ENCODE measurements at places on chromosomes 7 and 10.

DNA sequence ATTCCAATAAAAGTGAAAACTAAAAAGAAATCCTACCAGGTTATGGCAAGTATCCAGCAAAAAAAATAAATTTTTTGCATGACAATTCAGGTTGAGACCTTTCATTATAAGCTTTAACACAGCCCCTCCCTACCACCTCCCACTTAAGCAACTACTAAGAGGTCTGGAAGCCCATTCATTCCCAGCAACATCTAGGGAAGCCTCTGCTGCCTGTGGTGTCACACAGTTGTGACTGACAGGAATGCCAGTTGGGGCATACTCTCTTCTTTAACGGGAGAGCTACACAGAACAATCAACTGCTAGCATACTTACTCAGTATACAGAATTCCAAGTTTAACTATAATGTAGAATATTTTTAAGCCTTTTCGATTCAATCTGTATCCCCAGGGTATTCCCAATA lies 27.8 kb downstream of the ABI1 start:
- DNase-seq: no peak

- no peak for DNase-seq
Measured at GRCh38 chr10:132404169-132404880, 7.3 kb downstream of the PWWP2B start.

GRCh38 chr7:158907390-158907789 lies 51.0 kb downstream of the DYNC2I1 start:
- no peak for DNase-seq

DNA sequence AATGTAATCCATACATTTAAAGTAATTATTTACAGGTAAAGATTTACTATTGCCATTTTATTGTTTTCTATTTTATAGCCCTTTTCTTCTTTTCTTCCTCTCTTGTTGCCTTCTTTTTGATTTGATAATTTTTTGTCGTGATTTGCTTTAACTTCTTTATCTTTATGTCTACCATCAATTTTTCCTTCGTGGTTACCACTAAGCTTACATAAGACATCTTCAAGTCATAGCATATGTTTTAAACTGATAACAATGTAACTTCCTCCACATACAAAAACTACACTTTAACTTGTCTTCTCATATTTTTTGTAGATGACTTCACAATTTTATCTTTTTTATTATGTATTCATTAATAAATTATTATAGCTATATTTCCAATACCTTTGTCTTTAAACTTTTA lies 316.6 kb downstream of the PLXDC2 start:
- DNase-seq: no peak

GRCh38 chr10:98481404-98481945 lies 34.7 kb upstream of the HPS1 start:
- DNase-seq: no peak

- DNase-seq: no peak
Measured at GRCh38 chr7:103525937-103526336, 79.9 kb upstream of the SLC26A5 start.

- DNase-seq: no peak
Measured at GRCh38 chr7:156865493-156865892, 27.5 kb downstream of the LMBR1 start.

- no peak for DNase-seq
Measured at GRCh38 chr7:75861636-75862035, 17.2 kb upstream of the RHBDD2 start.

DNA sequence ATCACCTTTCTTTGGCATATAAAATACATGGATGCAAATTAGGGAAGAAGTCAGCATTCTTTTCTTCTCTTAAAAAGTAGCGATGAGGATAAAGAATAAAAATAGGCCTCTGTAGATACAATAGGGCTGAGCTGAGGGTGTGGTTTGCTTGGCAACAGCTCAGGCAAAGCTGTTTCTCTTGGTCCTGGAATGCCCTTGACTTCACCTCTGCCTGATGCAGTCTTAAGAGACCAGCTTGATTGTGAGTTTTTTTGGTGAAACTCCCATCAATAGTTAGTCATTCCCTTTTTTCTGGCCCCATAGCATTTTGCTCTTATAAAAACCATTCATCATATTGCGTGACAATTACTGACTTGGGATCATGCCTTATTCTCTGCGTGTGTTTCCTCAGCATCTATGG lies 42.1 kb upstream of the MKLN1 start:
- no peak for DNase-seq

DNA sequence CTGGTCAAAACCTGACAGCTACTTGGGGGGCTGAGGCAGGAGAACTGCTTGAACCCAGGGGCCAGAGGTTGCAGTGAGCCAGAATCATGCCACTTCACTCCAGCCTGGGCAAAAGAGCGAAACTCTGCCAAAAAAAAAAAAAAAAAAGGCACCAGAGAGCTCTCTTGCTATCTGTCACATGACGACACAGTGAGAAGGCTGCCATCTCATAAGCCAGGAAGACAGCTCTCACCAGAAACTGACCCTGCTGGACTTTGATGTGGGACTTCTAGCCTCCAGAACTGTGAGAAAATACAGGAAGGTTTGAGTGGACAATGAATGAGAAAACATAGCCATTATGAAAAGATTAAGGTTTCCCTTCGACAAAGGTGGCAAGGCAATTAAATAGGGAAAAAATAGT lies 51.1 kb upstream of the KCNIP2 start:
- no peak for DNase-seq

DNA sequence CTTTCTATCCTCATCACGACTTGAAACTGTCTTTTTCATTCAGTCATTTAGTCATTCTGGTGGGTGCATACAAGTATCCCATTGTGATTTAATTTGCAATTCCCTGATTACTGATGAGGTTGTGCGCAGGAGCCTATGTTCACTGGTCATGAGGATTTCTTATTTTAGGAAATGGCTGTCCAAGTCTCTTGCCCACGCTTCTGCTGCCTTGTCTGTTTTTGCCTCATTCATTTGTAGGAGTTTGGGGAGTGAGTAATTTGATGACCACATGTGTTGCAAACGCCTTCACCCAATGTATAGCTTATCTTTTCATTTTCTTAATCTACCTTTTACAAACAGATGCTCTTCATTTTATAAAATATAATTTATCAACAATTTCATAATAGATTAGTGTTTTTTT lies 127.3 kb downstream of the ARHGAP22 start:
- DNase-seq: no peak

GRCh38 chr10:71216751-71217265 lies 4.4 kb downstream of the UNC5B start:
- DNase-seq: no peak

GRCh38 chr10:117175215-117175900 lies 21.9 kb upstream of the KCNK18 start:
- peak; percentile 55 for DNase-seq

GRCh38 chr7:158093156-158093796 lies 494.3 kb downstream of the PTPRN2 start:
- DNase-seq: peak; percentile 2

- peak; percentile 27 for DNase-seq
Measured at GRCh38 chr10:1241322-1241890, 185.2 kb downstream of the WDR37 start.

GRCh38 chr7:84633-85020 lies 107.7 kb upstream of the FAM20C start:
- DNase-seq: no peak

- no peak for DNase-seq
Measured at GRCh38 chr7:36396150-36396549, 6.5 kb downstream of the ANLN start.

DNA sequence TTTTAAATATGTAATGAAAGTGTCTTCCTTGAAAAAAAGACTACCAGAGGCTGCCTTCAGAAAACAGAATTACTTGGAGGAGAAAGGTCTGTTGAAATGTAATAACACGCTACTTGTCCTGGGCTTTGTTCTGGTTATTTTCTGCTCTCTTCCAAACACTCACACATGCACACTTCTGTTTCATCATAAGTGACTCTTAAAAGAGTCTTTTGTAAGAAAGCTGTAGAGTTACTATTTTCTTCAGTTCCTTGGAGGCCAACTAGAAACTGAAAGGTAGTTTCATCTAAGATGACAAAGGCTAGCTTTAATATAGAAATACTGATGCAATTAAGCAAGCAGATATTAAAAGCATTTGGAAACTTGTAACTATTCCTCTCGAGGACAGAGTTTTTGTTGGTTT lies 39.1 kb downstream of the TASOR2 start:
- DNase-seq: no peak

DNA sequence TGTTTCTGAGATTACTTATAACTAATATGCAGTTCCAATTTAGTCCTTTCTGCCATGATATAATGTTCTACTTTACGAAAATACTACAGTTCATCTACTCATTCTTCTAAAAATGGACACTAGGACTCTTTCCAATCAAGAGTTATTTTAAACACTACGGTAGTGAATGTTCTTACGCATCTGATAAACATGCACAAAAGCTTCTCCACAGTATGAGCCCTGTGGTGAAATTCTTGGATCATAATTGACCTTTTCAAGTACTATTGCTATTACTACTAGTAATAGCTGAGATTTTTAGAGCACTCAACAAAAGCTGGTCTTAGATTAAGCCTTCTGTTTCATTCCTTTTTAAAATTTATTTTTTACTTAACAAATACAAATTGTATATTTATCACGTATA lies 106.4 kb downstream of the CH25H start:
- DNase-seq: no peak

- DNase-seq: peak; percentile 41
Measured at GRCh38 chr7:101922631-101923601, 105.5 kb downstream of the CUX1 start.

- no peak for DNase-seq
Measured at GRCh38 chr7:93092757-93093370, 24.9 kb downstream of the SAMD9 start.

GRCh38 chr7:20894806-20895205 lies 108.1 kb upstream of the SP8 start:
- no peak for DNase-seq

GRCh38 chr7:157587051-157587804 lies 250.4 kb downstream of the DNAJB6 start:
- DNase-seq: peak; percentile 15

DNA sequence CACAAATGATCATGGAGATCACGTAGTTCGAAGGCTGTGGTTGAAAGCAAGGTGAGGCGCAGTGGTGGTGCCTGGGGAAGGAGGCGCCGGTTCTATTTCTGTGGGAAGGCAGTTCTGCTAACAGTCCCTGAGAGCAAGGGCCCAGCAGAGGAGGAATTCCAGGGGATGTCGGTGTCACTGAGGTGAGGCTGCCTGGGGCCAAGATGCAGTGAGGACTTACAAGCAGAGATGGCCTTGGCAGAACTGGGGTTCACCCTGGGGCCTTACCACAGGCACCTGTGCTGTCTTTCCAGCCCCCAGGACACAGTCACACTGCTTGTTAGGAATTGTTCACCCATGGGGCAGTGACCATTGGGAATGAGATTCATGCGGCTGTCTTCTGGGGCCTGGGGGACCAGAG lies 26.7 kb downstream of the GBX1 start:
- DNase-seq: no peak

GRCh38 chr7:33547880-33548279 lies 357.5 kb upstream of the BMPER start:
- no peak for DNase-seq

- DNase-seq: no peak
Measured at GRCh38 chr10:81873932-81874816, 820 bp upstream of the NRG3 start.

GRCh38 chr10:50512743-50513416 lies 110.9 kb downstream of the SGMS1 start:
- DNase-seq: no peak

- DNase-seq: no peak
Measured at GRCh38 chr7:154841731-154842331, 161.1 kb downstream of the PAXIP1 start.

GRCh38 chr7:137734221-137734620 lies 112.6 kb downstream of the DGKI start:
- DNase-seq: no peak

DNA sequence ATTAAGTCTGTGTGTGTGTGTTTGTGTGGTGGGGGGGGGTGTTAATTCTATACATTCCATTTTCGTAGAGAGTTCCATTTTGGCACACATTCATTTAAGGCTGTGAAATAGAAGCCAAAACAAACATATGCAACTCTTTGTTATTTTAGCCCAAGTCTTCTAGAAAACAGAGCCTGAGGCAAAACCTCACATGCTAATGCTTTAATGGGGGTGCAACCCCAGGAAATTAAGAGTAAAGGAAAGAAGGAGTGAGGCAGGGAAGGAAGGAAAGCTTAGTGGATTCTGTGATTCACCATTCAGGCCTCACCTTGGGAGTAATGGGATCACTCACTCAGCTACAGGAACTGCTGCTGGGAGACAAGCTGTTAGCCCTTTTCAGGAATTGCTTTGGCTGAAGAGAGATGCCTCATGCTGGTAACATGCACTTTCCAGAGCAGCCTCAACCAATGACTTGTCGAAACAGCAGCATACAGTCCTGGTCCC lies 73.0 kb upstream of the CTTNBP2 start:
- DNase-seq: no peak

GRCh38 chr10:110681023-110681681 lies 37.0 kb downstream of the RBM20 start:
- peak; percentile 52 for DNase-seq

GRCh38 chr7:151238924-151239836 lies 6.9 kb downstream of the CHPF2 start:
- DNase-seq: peak; percentile 37

DNA sequence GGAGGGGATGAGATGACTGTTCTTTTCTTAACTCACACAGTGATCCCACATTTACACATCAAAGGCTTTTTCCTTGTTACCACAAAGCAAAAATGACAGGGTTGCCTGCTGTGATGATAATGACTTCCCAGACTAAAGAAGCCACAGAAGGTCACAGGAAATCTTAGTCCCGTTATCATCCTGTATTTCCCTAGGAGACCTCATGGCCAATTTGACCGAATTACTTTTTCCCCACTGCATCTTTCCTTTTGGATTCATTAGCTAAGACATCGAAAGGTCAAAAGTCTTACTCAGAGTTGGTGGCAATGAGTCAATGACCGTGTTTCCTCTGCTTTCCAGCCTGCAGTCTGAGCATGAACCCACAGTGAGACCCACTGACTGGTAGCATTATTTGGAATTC lies 130.1 kb upstream of the INHBA start:
- DNase-seq: no peak

DNA sequence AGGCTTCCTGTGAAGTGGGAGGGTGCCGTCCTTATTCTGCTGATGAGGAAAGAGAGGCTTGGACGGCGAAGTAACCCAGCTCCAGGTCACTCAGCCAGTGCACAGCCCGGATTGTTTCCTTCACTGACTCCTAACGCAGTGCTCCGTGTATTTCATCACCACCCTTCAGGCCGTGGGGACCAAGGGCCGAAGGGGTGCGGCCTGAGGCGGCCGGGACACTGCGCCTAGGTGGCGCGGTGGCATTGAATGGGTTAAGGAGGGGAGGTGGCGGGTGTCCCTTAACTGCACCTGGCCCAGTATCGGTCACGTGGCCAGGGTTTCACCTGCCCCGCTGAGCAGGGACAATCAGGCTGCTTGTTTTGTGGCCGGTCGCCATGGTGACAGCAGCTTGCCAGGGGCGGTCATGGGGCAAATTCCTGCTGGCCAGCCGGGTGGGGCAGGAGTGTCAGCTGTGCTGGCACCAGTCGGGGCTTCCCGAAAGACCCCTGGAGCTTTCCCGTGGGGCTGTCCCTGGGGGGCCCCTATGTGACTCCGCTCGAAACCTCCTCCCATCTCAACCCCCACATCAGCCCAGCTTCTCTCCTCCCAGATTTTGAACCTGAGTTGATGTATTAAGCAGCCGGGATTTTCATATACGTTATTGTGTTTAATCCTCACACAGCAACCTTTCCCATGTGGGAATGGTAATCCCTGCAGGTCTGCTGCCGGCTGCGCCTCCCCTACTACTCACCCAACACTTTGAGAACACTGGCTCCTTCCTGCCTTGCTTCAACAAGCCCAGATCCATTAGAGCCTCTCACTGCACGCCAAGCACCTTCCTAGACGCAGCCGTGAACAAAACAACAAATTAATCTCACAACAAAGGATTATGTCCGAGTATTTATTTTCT lies 4.4 kb upstream of the ABHD11 start:
- peak; percentile 80 for DNase-seq

GRCh38 chr7:35424869-35425495 lies 171.1 kb upstream of the TBX20 start:
- peak; percentile 64 for DNase-seq
